ENCODE measurements at places on chromosomes 5 and 9. TPM values are rescaled to one million over a fixed set of nuclear protein-coding genes. Genes with fewer than 3 reads are reported as not detected.

DNA sequence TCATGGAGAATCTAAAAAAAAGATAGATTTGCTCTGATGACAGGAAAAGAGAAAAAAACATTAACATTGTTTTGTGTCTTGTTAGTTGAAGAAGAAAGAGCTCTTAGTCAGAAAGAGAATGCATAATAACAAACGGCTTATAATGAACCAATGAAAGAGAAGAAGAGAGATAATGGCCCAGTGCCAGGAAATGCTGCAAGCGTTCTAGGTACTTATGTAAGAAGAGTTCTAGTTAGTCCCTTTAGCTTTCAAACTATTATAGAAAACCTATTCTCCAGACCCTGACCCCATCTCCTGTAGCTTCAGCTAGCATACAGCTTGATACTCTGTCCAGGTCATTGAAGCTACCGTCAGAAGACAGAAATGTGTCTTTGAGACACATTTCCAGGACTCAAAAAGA is 70.2 kb downstream of the FBXL17 start:
- DNase-seq: no peak

Gene SLC6A19
- total RNA-seq: 0.09 TPM

DNA sequence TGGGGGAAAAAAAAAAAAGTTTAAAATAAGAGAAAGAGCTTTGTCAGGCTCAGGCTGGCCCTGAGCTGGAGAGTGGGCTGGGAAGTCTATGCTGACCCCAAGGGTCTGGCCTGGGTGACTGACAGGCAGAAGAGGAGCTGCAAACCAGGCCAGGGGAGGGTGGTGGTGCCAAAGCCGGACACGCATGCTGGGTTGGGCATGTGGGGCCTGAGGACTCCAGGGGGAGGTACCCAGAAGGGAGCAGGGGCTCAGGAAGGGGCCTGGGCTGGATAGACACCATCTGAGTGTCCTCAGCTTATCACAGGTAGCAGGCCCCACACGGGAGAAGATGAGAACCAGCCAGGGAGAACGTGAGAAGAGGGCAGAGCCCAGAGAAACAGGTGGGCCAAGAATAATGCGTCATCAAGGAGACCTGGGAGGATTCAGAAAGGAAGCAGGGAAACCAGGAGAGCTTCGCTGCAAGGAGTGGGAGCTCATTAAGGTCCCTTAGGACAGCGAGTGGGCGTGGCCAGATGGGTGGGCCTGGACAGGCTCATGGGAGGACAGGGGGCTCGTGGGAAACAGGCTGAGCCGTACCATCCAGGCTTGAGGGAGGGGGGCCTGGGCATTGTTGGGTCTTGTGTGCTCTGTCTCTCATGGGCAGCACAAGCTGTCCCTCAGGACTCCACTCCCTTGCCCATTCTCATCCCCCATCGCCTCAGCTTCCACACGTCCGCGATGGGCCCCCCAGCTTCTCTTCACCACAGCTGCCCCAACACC is 16.0 kb downstream of the TMOD1 start:
- DNase-seq: no peak

DNA sequence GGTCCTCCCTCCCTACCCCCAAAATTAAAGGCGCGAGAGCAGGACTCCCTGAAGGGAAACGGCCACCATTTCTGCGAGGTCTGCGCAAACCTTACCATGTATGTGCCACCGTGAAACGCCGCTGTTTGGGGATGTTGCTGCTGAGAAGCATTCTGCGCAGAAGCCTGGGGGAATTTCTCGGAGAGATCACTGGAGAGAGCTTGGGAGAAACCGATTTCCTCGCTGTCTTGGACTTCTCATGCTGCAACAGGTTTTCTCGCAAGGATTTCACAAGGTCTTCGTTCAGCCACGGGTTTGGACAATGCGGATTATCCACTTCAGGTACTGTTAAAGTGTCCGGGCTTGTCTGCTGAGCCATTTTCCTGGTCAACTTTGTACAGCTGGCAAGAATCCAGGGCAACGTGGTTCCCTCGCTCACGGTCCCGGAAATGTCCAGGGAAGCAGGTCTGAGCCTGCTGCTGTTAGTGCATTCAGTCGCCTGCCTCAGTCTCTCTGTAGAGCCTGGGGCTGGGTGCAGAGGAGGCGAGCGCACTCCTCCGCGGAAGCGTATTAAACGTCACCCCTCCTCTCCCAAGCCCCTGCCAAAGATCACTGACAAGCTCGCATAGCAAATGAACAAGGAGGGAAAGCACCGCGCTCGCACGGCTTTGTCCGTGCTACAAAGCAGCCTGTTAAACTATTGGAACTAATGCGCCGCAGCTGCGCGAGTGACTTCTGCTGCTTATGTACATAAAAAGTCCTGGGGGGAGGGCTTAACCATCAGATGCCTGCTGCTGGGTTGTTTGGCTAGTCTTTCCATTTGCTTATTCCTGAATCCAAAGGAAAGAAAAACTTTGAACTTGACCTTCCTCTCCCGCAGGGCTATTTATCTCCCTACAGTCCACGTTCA is 125.1 kb downstream of the PDE4D start:
- peak; percentile 83 for DNase-seq

GRCh38 chr5:118637947-118638670 is 350.2 kb downstream of the DTWD2 start:
- no peak for DNase-seq

Gene LHX3
- total RNA-seq: not detected

DNA sequence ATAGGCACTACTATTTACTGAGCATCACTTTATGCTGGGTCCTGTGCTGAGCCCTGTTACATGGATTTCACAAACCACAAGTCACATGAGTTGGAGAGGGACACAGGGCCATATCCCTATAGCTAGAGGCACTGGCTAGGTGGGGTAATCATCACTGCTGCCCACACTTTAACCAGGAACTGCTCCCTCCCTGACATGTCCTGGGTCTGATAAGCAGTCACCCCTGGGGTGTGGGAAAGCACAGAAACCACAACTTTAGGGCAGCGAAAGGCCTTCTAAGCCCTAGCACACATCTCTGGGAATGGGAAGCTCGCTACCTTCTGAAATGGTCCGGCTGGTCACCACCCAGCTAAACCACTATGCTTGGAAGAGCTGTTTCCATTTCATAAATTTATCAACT is 15.0 kb downstream of the TBC1D2 start:
- no peak for DNase-seq

Gene SPRY4
- 12.5 TPM for total RNA-seq

Measured in posterior vena cava (tissue), 2 donors.